Gastroesophageal sphincter (tissue), 4 donors: ENCODE measurements at places on chromosomes 2 and 18.

GRCh38 chr2:26174691-26175465 is 2.0 kb downstream of the GAREM2 start:
- ATAC-seq = no peak

DNA sequence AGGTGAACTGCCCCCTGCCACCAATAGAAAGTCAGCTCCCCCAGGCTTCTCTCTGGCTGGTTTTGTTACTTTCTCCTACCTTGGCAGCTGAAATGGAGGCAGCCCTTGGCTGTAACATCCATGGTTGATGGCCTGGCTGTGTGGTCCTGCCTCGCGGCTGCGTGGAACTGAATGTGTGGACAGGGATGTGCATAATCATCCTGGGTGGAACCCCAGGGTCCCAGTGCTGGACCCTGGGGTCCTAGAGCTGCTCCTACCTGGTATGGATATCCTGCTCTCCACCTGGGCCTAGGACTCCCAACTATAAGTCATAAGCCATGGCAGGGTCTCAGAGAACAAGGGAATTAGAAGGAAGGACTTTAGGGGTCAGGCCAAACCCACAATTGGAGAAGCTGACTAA is 93.5 kb downstream of the CAPN13 start:
- ATAC-seq = no peak

DNA sequence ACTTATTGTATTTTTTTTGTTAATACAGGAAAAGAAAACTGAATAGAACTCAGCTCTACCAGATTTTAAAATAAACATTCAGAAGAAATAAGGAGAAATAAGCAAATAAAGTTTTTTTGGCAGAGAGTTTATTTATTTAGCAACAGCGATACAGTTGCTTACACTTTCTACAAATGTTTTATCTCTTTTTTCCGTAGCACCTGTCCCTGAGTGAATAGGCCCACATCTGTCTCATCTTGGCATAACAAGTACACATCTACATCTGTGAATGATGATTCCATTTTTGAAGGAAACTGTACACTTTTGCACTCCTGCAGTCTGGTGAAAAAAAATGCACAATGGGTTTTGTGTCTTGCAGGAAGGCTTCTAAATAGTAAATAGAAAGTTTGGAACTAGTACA is 783.6 kb upstream of the ZEB2 start:
- no peak for ATAC-seq

DNA sequence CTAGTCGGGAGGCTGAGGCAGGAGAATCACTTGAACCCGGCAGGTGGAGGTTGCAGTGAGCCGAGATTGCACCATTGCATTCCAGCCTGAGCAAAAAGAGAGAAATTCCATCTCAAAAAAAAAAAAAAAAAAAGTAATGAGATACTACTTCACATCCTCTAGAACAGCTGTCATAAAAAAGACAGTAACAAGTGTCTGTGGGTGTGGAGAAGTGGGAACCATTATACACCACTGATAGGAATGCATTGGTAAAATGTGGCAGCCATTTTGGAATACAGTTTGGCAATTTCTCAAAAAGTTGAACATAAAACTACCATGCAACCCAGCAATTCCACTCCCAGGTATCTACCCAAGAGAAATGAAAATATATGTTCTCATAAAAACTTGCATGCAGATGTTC is 166.6 kb downstream of the GREB1L start:
- no peak for ATAC-seq

- ATAC-seq = no peak
These were observed 100.6 kb upstream of the MSH2 start for GRCh38 chr2:47302308-47302707.

DNA sequence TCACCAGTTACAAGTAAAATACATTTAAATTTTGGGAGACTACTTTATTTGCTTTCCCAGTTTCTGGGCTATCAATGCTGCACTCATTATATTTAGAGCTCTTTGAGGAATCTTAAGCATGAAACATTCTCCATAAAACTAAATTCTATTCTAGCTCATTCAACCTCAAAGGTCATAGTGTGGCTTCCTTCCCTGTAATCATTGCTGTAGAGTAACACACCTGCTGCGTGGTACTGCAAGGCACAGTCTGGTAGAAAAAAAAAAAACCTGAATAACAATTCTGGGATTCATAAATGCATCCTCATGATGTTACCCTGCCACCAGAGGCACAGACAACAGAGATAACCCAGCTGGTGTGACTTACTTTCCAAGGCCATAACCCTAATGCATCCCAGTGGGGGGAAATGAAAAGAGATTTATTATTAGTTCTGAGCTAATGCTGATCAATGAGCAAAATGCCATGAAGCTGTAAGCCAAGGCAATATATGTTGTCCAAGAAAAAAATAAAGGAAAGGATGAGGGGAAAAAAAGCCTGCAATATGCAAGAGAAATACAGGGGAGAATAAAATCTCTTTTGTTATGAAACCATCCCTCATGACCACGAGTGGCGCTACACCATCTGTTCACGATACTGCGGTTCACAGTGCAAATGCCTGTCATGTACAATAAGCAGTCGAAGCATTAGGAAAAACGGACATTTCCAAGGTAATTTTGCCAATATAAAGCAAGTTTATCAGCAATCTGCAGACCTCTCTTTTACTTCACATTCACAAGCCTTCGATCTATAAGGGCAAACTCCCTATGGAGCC is 1481.6 kb upstream of the PIK3C3 start:
- ATAC-seq = no peak

- no peak for ATAC-seq
These were observed 72.0 kb upstream of the ODC1 start for GRCh38 chr2:10520154-10520553.

DNA sequence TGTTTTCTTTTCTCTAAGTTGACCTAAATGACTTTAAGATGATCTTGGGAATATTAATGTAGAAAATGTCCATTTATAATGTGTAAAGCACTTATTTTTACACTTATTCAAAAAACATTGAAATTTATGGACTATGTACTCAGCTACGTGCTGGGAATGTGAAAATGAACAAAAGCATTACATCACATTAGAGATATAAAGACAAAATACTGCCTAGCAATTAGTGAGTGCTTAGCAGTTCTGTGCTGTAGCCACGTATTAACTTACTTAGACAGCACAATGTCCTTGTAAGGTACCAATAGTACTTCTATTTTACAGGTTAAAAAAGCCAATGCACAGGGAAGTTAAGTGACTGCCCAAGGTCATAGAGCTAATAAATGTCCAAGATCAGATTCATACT is 103.8 kb upstream of the TTN start:
- no peak for ATAC-seq

- ATAC-seq = peak; percentile 75
These were observed 258 bp downstream of the MGAT4A start for GRCh38 chr2:98730707-98731040.

DNA sequence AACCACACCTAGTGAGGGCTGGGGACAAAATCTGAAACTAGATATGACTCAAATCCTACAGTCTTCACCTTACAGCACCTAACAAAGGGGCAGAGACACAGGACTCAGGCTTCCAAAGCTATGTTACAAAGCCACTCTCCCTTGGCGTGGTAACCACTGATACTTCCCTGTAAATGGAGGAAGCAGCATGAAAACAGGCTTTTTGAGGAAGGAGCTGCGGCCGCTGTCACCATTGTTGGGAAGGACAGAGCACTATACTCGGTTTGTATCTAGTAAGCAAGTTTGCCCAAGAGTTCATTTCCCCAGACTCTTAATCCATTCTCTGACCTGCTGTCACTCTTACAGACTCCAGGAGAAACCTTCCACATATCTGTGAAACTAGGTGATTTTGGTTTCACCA is 60.3 kb downstream of the LONRF2 start:
- no peak for ATAC-seq

GRCh38 chr2:241901500-241902351 is 32.2 kb downstream of the RTP5 start:
- ATAC-seq = no peak

DNA sequence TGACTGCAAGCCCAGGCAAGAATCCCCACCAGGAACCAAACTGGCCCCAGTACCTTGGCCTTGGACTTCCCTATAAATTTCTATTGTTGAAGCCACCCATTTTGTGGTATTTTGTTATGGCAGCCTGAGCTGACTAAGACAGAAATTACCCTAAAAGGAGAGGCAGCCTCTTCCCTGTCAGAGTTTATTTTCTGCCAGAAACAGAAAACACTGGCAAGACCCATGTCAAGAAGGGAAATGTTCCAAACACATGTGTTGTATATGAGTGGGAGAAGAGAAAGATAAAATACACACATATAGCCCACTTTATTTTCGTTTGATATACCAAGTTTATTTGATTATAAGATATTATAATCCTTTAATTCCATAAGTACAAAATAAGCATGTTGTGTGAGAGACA is 225.1 kb upstream of the FSHR start:
- no peak for ATAC-seq

DNA sequence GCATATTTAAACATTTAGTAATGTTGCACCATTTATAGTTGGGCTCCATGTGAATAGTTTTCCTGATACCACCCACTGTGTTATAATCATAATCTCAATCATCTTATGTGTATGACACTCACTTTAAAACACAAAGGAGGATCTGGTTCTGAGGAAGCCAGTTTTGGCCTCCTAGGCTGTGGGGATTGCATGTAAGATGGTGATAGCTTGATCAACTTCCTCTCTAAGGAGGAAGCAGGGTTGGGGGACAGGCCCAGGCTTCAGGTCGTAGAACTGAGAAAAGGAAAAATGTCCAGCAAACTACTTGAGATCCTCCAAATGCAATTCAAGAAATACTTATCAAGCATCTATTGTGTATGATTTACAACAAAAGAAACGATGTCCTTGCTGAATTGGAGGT is 4.9 kb upstream of the PPM1B start:
- ATAC-seq = no peak

DNA sequence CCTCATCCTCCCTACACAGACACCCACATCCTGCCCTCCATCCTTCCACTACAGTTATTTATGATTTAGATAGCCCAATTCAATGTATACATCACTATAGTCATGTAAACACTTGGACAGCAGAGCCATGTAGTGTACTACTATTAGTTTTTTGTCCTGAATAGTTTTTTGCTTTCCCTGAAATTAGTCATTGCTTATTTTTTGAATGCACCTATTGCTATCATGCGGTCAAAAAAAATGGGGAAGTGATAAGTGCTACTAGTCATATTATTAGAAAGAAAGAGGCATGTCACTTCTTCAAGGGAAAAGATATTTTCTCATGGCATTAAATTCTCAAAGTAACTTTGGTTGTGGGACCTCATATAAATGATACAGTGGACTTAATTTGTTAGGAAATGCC is 6.8 kb upstream of the GREB1 start:
- ATAC-seq = no peak

GRCh38 chr2:144461308-144461766 is 58.6 kb downstream of the ZEB2 start:
- ATAC-seq = peak; percentile 37

- ATAC-seq = no peak
These were observed 16.3 kb downstream of the FOSL2 start for GRCh38 chr2:28408764-28409599.

GRCh38 chr2:239378021-239378917 is 22.6 kb downstream of the HDAC4 start:
- ATAC-seq = peak; percentile 6

GRCh38 chr2:22854588-22854987 is 530.4 kb upstream of the KLHL29 start:
- ATAC-seq = no peak

- ATAC-seq = no peak
These were observed 151.8 kb downstream of the EHBP1 start for GRCh38 chr2:62857139-62857931.

DNA sequence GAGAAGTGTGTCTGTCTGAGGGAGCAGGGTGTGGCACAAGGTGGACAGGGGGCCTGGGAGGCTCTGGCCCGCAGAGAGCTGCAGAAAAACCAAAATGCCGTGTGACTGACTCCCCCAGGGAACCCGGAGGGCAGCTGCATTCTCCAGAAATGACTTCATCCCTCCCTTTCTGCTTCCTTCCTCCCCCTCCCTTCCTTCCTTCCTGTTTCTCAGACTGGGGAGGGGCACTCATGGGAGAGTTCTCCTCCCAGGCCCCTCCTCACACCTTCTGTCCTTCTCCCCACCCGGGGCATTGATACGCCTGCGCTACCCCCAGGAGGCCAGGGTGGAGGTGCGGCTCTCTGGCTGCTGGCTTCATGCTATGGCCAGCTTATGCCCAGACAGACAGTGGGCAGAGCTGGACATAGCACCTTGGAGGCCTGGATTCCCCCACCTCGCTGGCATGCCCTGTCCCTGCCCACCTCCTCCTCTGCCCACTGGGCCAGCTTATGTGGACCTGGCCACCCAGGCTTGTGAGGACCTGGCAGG is 8.2 kb upstream of the GPR17 start:
- ATAC-seq = peak; percentile 30

GRCh38 chr18:63999871-64000270 is 30.0 kb downstream of the SERPINB8 start:
- ATAC-seq = no peak

DNA sequence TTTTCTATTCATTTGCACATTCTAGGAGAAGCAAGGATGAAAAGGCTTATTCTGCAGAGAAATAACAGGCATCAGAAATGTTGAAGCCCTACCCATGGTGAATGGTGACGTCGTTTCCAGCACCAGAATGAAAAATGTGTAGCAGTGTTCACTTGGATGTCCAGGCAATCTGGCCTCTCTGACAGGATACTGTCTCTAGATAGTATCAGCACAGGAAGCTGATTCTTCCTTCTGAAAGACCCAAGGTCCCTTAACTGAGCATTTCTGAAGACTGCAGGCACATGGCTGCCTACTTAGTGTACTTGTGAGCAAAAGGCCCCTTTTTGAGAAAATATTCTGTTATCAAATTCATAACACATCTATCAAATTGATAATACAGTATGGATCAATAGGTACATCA is 234.1 kb downstream of the XIRP2 start:
- ATAC-seq = no peak

GRCh38 chr2:7438855-7439254 is 521.6 kb downstream of the RNF144A start:
- ATAC-seq = no peak

- ATAC-seq = no peak
These were observed 15.5 kb downstream of the CUL3 start for GRCh38 chr2:224569654-224570053.

- ATAC-seq = peak; percentile 94
These were observed 35.5 kb downstream of the SCN2A start for GRCh38 chr2:165274698-165275097.

DNA sequence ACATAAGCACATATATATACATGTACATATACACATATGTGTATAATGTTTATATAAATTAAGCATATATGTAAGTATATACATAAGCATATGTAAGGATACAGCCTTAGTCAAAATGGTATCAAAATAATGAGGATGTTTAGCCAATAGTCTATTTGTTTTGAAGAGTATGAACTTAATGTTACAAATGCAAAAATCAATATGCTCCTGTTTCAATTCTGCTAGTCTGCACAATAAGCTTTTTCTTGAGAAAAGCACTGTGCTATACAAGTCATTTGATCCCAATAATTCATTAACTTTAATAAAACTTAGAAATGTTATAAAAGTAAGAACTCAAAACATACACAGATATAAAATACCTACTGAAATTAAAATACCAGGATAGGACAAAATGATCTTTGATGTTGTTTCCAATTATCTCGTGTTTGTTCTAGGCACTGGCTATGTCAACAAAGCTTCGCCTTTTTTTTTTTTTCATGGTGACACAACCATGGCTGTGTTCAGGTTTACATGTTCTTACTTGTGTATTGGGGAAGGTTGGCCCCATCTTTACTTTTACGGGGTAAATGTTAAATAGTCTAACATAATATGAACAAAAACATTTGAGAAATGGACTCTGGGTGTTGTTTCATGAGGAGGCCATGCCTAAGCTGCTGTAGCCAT is 271.1 kb upstream of the CDH19 start:
- no peak for ATAC-seq

GRCh38 chr2:232567721-232568120 is 17.2 kb downstream of the EIF4E2 start:
- ATAC-seq = no peak
